ENCODE measurements at places on chromosomes 3 and 15. TPM values are rescaled to one million over a fixed set of nuclear protein-coding genes. Genes with fewer than 3 reads are reported as not detected.

MYO5C gene
- 117 TPM for total RNA-seq

GOLGA6B gene
- total RNA-seq, result not detected

SAXO2 gene
- not detected for total RNA-seq

GRCh38 chr3:29978036-29978435 is 628.4 kb upstream of the TGFBR2 start:
- H3K4me1 ChIP-seq, result no peaks in the 10 kb centered on the region
- no peak overlapping the region for H3K27ac ChIP-seq
- H3K27me3 ChIP-seq, result no peaks in the 10 kb centered on the region

ST3GAL6 gene
- total RNA-seq, result 14.5 TPM

GRCh38 chr3:23659274-23659673 is 146.5 kb upstream of the UBE2E1 start:
- H3K4me1 ChIP-seq, result no peaks in the 10 kb centered on the region
- no peaks in the 10 kb centered on the region for H3K27me3 ChIP-seq
- no peak overlapping the region for H3K27ac ChIP-seq
- H3K36me3 ChIP-seq, result no peaks in the 10 kb centered on the region
- no peak for DNase-seq
- no peak overlapping the region for H3K4me3 ChIP-seq

DNA sequence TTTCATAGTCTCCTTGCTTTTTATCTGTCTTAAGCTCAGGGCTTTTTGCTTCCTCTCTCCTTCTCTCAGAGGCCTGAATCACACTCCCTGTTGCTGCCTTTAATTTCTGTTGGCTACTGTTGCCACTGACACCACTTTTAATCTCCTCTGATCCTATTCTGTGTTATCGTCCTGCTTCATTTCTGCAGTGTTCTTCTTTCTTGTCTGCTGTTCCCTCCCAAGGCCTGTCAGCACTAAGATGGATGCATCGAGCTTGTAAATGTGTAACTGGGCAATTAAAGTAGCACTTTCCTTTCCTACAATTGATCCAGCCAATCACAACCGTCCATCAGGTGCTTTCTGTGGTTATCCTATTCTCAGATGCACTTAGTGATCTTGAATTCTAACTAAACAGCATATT is 71.3 kb upstream of the VEPH1 start:
- no peaks in the 10 kb centered on the region for H3K4me1 ChIP-seq
- H3K27ac ChIP-seq, result no peak overlapping the region
- DNase-seq, result no peak
- H3K4me3 ChIP-seq, result no peak overlapping the region
- no peaks in the 10 kb centered on the region for H3K27me3 ChIP-seq

- H3K36me3 ChIP-seq, result no peaks in the 10 kb centered on the region
- H3K4me1 ChIP-seq, result peaks cover 16% of the 10 kb centered on the region
These were observed 87.6 kb upstream of the TLE3 start for GRCh38 chr15:70185251-70185711.

FETUB gene
- total RNA-seq, result not detected

GRCh38 chr3:136612512-136612911 is 139.7 kb downstream of the STAG1 start:
- H3K27me3 ChIP-seq, result no peaks in the 10 kb centered on the region
- DNase-seq, result no peak
- no peak overlapping the region for H3K4me3 ChIP-seq
- H3K27ac ChIP-seq, result no peak overlapping the region
- no peaks in the 10 kb centered on the region for H3K36me3 ChIP-seq

GRCh38 chr3:82509951-82510603 is 748.6 kb upstream of the GBE1 start:
- H3K4me3 ChIP-seq, result no peak overlapping the region
- DNase-seq, result no peak
- H3K36me3 ChIP-seq, result no peaks in the 10 kb centered on the region

GRCh38 chr3:15309662-15310335 is 22.6 kb downstream of the SH3BP5 start:
- H3K4me1 ChIP-seq, result peaks cover 97% of the 10 kb centered on the region
- H3K27ac ChIP-seq, result peak overlapping the region; percentile 90
- no peaks in the 10 kb centered on the region for H3K27me3 ChIP-seq
- no peak overlapping the region for H3K4me3 ChIP-seq
- no peak for DNase-seq

SUSD5 gene
- total RNA-seq, result 2.6 TPM

GRCh38 chr3:149771652-149772271 is 19.5 kb upstream of the COMMD2 start:
- H3K27ac ChIP-seq, result no peak overlapping the region
- peak; percentile 49 for DNase-seq
- no peaks in the 10 kb centered on the region for H3K27me3 ChIP-seq
- no peak overlapping the region for H3K4me3 ChIP-seq

GRCh38 chr15:65981837-65982626 is 112.7 kb downstream of the RAB11A start:
- no peak overlapping the region for H3K27ac ChIP-seq
- peak; percentile 47 for DNase-seq
- H3K27me3 ChIP-seq, result no peaks in the 10 kb centered on the region
- no peaks in the 10 kb centered on the region for H3K36me3 ChIP-seq
- H3K4me1 ChIP-seq, result peaks cover 6% of the 10 kb centered on the region

DNA sequence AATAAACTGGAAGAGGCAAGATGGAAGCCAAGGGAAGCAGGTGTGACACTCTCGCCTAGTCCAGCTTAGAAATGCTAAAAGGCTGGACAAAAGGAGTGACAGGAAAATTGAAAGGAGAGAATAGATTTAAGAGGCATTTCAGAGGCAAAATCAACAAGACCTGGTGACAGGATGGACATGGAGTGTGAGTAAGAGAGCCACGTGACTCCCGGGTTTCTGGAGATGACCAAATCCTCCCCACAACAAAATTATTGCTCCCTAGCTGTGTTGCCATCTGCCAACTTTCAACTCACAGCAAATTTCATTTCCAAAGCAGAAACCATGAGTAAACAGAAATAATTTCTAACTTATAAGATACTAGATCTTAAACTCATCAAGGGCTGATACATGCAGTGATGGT is 52.6 kb downstream of the MTHFS start:
- H3K27ac ChIP-seq, result no peak overlapping the region
- H3K4me1 ChIP-seq, result peaks cover 35% of the 10 kb centered on the region

DNA sequence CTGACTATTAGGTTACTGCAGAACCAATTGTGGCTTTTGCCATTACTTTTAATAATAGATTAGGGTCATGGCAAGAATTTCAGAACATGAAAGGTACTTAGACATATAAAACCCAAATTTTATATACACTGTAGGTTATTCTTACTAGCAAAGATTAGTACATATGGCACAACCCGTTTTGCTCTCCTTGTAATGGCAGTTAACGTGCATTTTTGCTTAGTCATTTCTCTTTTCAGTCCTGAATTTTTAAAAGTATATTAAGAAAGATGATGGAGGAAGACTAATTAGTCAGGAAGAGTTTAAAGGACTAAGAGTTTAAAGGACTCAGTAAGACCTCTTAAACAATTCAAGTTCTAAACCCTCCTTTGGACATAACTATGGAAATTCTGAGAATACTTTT is 114.0 kb downstream of the PEAK1 start:
- H3K4me1 ChIP-seq, result no peaks in the 10 kb centered on the region
- H3K27me3 ChIP-seq, result no peaks in the 10 kb centered on the region
- no peak overlapping the region for H3K4me3 ChIP-seq
- H3K36me3 ChIP-seq, result no peaks in the 10 kb centered on the region

DNA sequence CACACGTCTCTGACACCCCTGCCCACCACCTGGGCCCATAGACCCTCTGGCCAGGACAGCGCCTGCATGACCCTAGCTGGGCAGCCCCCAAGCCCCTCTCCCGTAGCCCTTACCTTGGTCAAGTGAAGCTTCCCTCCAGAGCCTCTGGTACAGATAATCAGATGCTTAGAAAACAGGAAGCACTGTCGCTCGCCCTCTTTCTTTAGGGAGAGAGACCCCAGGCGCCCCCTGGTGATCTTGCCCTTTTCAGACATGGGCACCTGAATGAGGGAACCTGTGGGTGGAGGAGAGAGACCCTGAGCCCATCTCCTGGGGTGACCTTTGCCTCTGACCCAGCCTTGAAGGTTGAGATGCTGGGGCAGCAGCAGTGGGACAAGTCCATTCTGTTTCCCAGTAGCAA is 65.4 kb downstream of the RASGRF1 start:
- no peak for DNase-seq
- no peaks in the 10 kb centered on the region for H3K4me1 ChIP-seq
- H3K4me3 ChIP-seq, result no peak overlapping the region
- H3K27me3 ChIP-seq, result no peaks in the 10 kb centered on the region
- H3K36me3 ChIP-seq, result no peaks in the 10 kb centered on the region
- no peak overlapping the region for H3K27ac ChIP-seq

GRCh38 chr3:131806736-131807135 is 228.1 kb downstream of the CPNE4 start:
- DNase-seq, result no peak
- H3K36me3 ChIP-seq, result no peaks in the 10 kb centered on the region
- H3K27ac ChIP-seq, result no peak overlapping the region
- no peaks in the 10 kb centered on the region for H3K27me3 ChIP-seq
- H3K4me1 ChIP-seq, result no peaks in the 10 kb centered on the region

- H3K4me3 ChIP-seq, result no peak overlapping the region
- no peak for DNase-seq
- H3K27ac ChIP-seq, result no peak overlapping the region
- no peaks in the 10 kb centered on the region for H3K4me1 ChIP-seq
These were observed 154.9 kb downstream of the GRM7 start for GRCh38 chr3:7015683-7016440.

DNA sequence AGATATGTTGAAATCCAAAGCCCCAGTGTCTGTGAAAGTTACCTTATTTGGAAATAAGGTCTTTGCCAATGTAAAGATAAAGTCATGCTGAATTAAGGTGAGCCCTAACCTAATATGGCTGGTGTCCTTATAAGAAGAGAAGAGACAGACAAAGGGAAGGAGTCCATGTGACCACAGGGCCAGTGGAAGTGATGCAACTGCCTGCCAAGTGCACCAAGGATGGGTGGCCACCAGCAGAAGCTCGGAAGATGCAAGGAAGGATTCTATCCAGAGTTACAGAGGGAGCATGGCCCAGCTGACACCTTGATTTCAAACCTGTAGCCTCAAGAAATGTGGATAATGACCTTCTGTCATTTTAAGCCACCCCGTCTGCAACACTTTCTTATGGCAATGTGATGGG is 35.3 kb upstream of the PGPEP1L start:
- DNase-seq, result no peak
- no peak overlapping the region for H3K4me3 ChIP-seq
- no peaks in the 10 kb centered on the region for H3K36me3 ChIP-seq
- H3K27me3 ChIP-seq, result no peaks in the 10 kb centered on the region

DNA sequence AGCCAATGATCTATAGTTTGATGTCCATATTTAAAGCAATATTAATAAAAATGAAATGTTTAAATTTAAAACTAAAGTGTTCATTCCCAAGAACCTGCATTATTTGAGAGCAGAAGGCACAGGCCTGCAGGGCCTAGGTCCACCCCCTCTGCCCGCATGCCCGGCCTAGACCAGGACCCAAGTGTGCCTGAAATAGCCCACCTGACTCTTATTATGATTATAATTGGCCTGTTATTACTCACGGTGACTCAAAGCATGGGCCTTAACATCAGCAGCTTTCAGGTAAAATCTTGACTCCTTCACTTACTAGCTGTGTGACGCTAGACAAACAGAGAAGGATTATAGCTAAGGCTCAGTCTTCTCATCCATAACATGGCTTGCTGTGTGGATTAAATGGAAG is 128.8 kb downstream of the PLCL2 start:
- H3K27me3 ChIP-seq, result no peaks in the 10 kb centered on the region
- H3K27ac ChIP-seq, result no peak overlapping the region
- H3K4me1 ChIP-seq, result peaks cover 9% of the 10 kb centered on the region
- no peak for DNase-seq

GOLGA6L22 gene
- total RNA-seq, result not detected

- H3K36me3 ChIP-seq, result no peaks in the 10 kb centered on the region
- H3K27me3 ChIP-seq, result no peaks in the 10 kb centered on the region
- H3K4me3 ChIP-seq, result no peak overlapping the region
- no peak overlapping the region for H3K27ac ChIP-seq
- H3K4me1 ChIP-seq, result peaks cover 10% of the 10 kb centered on the region
- DNase-seq, result no peak
These were observed 3.6 kb upstream of the NCK1 start for GRCh38 chr3:136858381-136858780.

GRIP2 gene
- 0.38 TPM for total RNA-seq

DNA sequence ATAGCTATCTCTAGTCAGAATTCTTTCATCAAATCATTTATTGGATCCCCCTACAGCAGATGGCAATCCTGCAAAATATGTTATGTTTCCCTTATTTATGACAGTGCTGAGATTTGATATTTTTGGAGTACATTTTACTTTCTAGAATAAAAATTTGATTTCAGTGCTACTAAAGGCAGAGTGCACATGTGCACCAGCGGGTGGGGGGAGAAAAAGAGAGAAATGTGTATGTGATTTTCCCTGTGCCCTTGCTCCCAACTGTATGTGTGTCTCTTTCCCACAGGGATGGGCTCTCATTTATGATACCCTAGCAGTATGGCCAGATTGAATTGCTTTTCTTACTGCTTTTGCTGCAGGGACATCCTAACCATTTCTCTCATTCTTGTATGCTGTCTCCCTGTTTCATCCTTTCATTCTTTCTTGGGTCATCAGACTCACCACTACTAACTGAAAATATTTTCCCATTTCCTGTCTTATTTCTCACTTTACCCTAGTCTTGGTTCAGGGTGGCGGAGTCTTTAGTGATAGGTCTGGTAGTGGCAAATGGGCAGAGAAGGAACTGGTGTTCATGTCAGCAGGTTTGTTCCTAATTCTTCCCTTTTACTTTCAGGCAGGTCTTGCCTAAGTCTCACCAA is 140.7 kb downstream of the TCF12 start:
- H3K4me1 ChIP-seq, result no peaks in the 10 kb centered on the region
- DNase-seq, result no peak
- no peak overlapping the region for H3K27ac ChIP-seq
- no peaks in the 10 kb centered on the region for H3K36me3 ChIP-seq
- H3K27me3 ChIP-seq, result no peaks in the 10 kb centered on the region
